ENCODE measurements at places on chromosomes 1 and 21.

DNA sequence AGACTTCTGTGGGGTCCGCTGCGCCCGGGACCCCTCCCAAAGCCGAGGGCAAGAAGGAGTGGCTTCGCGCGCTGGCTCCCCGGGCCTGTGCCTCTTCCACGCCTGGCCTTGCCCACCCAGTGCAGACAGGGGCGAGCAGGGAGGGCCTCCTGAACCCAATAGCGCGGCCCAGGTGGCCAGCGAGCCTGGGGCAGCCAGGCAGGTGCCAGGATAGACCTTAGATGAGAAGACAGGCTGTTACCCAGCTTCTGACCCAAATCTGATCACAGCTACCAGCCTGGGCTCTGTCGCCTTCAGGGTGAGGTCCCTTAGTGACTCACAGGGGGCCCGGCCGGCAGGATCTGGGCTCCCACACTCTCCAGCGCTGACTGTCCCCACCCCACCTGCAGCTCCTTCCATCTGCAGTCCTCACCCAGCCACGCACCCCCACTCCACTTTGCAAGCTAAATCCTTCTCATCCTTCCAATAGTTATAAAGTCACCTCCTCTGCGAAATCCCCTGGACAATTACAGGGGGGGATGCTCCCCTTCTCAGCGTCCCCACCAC is 9.6 kb downstream of the CLEC20A start:
- no peak for DNase-seq
- H3K36me3 ChIP-seq: no peaks in the 10 kb centered on the region
- H3K4me1 ChIP-seq: no peaks in the 10 kb centered on the region

DNA sequence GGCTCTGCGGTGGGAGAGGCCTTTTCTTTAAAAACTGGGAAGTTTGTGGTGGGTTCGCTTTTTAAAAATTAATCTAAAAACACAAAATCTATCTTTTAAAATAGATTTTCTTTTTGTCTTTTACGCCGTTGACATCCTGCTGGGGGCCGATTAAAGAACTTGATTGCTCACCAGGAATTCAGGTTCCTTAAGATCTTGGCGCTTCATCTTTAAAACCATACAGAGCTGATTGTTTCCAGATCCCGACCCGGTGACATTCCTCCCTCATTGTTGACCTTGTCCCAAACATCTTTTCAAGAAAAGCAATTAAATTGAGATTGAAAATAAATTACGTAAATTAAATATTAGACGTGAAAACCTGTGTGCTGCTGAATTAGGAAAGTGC is 546 bp upstream of the ZNF697 start:
- no peaks in the 10 kb centered on the region for H3K36me3 ChIP-seq
- peaks cover 10% of the 10 kb centered on the region for H3K4me1 ChIP-seq
- H3K27me3 ChIP-seq: peaks cover 85% of the 10 kb centered on the region
- DNase-seq: no peak
- H3K4me3 ChIP-seq: peak overlapping the region; percentile 61

DNA sequence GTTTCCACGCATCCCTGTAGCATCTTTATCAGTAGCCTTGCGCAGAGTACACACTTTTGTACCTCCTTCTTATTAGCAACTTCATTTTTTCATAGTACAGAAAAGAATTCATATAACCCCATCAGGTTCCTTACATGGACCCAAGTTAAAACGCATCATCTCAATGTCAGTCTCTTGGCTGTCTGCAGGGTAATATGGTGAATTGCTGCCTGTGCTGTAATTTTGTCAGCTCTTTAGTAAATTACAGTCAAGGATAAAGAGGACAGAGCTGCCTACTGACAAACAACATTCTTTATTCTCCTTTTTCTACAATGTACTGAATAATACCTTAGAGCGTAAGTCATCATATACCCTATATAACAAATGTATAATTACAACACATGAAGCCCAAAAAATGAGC is 222.5 kb downstream of the MRPL39 start:
- H3K27me3 ChIP-seq: peaks cover 2% of the 10 kb centered on the region
- H3K4me3 ChIP-seq: no peak overlapping the region
- DNase-seq: no peak
- no peaks in the 10 kb centered on the region for H3K36me3 ChIP-seq

DNA sequence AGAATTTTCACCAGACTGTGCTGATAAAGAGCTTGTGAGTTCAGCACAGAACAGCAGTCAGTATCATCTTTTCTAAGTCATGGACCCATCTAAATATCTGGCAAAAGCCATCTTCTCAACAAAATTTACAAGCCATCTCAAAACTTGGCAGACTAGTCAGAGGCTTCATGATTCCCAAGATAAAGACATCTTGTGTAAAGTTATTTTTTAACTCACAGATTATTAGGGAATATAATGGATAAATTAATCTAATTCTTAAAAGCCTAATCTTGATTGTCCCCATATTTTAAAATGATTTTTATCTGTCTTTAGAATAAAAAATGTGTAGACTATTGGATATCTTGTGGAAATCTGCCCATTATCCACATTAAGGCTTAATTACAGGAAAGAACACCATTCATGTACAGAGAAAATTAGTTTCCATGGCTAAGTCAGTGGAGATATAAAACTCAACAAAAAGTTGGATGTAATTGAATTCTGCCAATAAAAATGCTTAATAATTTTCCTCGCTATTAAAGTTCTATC is 159.8 kb downstream of the ZP4 start:
- no peak overlapping the region for H3K27ac ChIP-seq
- no peak for DNase-seq
- H3K36me3 ChIP-seq: no peaks in the 10 kb centered on the region
- no peaks in the 10 kb centered on the region for H3K27me3 ChIP-seq

DNA sequence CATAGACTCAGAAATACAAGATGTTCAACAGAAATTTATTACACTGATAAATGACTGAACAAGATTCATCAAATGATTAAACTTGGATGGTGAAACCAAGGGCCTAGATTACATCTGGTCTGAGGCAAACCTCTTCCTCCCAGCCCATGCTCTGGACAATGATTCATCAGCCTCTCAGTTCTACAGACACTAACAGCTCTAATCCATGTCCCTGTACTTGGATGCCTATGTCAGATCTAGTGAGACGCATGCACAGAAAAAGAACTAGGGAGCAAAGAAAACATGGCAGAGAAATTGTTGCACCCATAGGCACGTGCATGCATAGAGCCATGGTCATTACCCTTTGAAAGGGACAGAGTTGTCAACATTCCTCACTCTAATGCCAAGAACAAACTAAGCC is 250.1 kb downstream of the KCNH1 start:
- H3K36me3 ChIP-seq: no peaks in the 10 kb centered on the region
- peaks cover 7% of the 10 kb centered on the region for H3K4me1 ChIP-seq
- no peak overlapping the region for H3K27ac ChIP-seq
- no peak for DNase-seq
- peaks cover 4% of the 10 kb centered on the region for H3K27me3 ChIP-seq

DNA sequence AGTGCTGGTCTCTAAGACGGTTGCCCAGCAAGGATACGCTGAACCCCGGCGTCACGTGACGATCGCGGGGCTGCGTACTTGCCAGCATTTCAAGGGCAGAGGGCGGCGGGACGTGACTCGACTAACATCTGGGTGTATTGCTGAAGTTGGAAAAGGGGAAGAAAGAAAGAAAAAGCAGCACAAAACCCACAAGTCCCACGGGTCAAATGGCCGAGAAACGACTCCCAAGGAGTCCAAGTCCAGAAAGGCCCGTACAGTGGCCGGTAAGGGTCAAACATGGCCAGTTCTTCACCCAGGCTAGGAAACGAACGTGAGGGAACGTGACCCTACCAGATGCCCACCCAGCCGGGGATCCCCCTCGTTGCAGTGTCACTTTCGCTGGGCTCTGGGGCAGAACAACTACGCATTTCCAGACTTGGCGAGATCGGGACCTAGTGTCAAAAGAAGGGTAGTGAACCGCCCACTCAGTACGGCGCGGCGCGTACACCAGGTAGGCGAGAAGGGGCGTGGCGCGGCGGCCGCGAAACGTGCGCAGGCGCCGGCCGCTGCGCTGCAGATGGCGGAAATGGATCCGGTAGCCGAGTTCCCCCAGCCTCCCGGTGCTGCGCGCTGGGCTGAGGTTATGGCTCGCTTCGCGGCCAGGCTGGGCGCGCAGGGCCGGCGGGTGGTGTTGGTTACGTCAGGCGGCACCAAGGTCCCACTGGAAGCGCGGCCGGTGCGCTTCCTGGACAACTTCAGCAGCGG is at the start of the genes PPCS and ZMYND12:
Gene PPCS, plus strand, starts transcription at position 534 of the 744 bp plus-strand sequence. Its CDS starts 23 bp downstream, at position 557.
Gene ZMYND12, minus strand, starts transcription at position 13 of the 744 bp plus-strand sequence. CDS start 25 bp downstream, outside the sequence.
- DNase-seq: peak; percentile 90
- peaks cover 1% of the 10 kb centered on the region for H3K27me3 ChIP-seq
- H3K36me3 ChIP-seq: peaks cover 42% of the 10 kb centered on the region
- H3K4me3 ChIP-seq: peak within 1 kb of the TSS; percentile 91
- peak within 1 kb of the TSS; percentile 94 for H3K27ac ChIP-seq
- H3K4me1 ChIP-seq: peaks cover 41% of the 10 kb centered on the region

GRCh38 chr1:29383746-29384371 is 147.5 kb downstream of the PTPRU start:
- peaks cover 9% of the 10 kb centered on the region for H3K27me3 ChIP-seq
- H3K4me1 ChIP-seq: no peaks in the 10 kb centered on the region
- peaks cover 3% of the 10 kb centered on the region for H3K36me3 ChIP-seq
- H3K4me3 ChIP-seq: no peak overlapping the region

DNA sequence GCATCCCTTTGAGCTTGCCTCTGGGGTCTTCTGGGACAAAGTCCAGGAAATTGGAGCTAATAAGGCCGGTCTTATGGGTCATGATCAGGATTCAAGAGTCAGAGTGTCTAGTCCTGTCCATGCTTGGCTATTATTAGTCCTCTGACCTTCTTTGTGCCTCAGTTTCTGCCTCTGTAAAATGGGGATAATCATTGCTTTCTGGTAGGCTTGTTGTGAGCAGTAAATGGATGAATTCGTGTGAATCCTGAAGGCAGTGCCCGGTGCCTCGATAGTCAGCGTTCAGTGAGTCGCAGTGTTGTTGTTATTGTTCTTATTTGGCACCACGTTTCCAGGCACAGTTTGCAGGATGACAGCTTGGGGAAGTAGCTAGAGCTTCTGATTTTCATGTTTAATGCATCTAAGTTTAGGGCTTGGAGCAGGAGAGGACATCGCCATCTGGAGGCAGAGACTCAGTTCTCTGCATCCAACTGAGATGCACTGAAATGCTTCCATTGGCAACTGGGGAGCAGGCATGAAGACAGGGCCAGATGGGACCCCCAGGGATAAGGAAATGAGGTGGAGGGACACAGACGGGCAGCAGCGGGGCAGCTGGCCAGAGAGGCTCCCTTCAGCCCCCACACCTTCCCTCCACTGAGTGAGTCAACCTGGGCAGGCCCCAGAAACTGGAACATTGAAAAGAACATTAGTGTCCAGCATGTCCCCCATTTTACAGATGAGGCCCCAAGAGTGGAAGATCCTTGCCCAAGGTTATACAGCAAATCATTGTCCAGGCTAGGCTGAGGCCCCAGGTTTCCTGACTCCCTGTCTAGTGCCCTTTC is 160.3 kb downstream of the PTPRU start:
- no peak overlapping the region for H3K27ac ChIP-seq
- H3K36me3 ChIP-seq: no peaks in the 10 kb centered on the region
- H3K4me1 ChIP-seq: no peaks in the 10 kb centered on the region
- no peaks in the 10 kb centered on the region for H3K27me3 ChIP-seq
- no peak overlapping the region for H3K4me3 ChIP-seq

DNA sequence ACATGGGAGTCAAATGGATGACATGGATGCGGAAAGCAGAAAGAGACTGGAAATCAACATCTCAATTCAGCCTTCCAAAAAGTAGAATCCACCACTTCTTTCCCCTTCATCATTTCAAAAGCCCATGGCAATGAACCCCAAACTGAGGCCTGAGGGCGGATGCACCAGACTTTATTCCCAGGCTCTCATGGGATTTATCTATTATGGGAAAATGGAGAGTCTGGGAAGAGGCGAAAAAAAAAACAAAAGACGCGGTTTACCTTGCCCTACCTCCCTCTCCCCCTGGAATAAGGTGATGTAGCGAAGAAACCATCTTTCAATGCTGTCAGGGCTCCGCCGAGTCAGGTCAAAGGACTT is 624 bp downstream of the KIFAP3 start:
- H3K36me3 ChIP-seq: peaks cover 21% of the 10 kb centered on the region
- DNase-seq: no peak
- H3K27me3 ChIP-seq: no peaks in the 10 kb centered on the region

- H3K27me3 ChIP-seq: peaks cover 23% of the 10 kb centered on the region
- no peak for DNase-seq
Observed at GRCh38 chr1:230011333-230012092, 55.5 kb upstream of the GALNT2 start.

DNA sequence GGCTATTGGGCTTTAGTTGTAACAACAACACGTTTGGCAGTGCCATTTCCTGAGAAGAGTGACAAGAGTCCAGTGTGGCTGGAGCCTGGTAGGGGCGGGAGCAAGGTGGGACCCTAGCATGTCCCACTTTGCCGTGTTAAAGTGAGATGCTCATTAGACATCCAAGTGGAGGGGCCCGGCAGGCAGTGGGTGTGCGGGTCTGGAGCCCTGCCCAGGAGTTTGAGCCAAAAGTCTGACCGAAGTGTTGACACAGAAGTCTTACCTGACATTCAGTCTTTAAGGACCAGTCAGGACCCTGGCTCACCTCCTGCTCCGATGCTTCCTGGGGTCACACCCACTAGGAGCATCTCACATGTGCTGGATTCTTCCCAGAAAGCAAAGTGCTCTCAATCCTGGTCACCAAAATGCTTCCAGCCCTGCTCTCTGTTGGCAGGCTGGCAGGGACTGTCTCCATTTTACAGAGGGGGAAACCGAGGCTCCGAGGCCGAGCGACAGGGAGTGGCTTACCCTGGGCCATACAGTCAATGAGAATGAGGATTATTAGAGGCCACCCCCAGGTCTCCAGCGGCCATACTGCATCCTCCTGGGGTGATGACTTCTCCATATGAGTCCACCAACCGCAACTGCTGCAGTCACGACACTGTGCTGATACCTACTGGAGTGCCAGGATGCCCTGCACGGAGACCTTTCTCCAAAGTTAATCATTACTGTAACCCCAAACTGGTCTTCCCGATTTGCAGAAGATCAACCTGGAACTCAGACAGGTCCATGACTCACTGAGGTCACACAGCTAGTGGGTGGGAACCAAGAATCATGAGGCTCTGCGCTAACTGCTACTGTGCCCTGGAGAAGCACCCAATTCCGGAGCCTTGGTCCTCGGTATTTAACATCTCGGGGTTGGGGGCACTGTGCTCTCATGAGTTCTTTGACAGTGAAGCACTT is 112.7 kb downstream of the PRDM2 start:
- no peak overlapping the region for H3K4me3 ChIP-seq
- peaks cover 21% of the 10 kb centered on the region for H3K4me1 ChIP-seq
- no peak for DNase-seq
- no peaks in the 10 kb centered on the region for H3K27me3 ChIP-seq
- H3K36me3 ChIP-seq: no peaks in the 10 kb centered on the region
- no peak overlapping the region for H3K27ac ChIP-seq

DNA sequence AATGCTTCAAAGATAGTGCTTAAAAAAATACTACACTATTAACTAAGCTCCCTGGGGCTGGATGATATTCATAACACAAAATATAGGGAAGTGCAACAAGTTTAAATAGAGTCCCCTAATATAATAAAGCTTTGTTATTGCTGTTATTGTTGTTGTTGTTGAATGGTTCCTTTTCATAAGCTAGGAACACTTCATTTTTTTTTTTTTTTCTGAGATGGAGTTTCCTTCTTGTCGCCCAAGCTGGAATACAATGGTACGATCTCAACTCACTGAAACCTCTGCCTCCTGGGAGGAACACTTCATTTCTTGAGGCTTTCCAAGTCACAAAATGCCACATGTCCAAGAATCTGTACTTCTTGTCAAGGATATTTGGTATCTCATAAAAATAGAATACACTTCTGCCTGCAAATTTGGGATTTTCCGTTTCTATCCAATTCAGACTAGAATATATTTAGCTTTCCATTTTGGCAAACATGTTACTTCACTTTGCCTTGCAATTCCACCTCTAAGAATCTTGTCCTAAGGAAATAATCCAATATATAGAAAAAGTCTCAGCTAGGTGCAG is 21.1 kb downstream of the WDR47 start:
- peaks cover 2% of the 10 kb centered on the region for H3K4me1 ChIP-seq
- H3K4me3 ChIP-seq: no peak overlapping the region
- DNase-seq: no peak
- no peaks in the 10 kb centered on the region for H3K27me3 ChIP-seq
- H3K36me3 ChIP-seq: peaks cover 20% of the 10 kb centered on the region

Measured in activated CD4-positive, alpha-beta memory T cell treated with anti-CD3 and anti-CD28 coated beads, Interleukin-2, amount 10 ng/mL, durations not matched to agents 7 days and 5 days (primary cell).